Hypothalamus (tissue), 51 donors: ENCODE measurements at places on chromosomes 4 and X.

DNA sequence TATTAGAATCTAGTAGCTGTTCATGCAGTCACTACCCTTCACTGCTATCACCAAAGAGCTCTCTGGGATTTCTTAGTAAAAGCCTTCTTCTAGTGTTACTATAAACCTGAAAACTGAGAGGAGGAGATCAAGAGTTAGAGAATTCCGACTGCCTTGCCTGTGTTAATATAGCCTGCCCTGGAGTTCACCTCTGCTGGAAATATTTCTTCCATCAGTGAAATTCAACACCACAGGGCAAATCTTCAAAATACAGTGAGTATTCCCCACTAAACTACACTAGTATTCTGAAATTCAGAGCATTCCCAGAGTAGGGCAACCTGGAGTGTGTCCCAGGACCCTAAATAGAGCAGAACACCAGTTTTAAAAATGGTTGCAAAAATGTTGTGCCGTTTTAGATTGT, 301.1 kb downstream of the ARHGAP24 start:
- DNase-seq: no peak

DNA sequence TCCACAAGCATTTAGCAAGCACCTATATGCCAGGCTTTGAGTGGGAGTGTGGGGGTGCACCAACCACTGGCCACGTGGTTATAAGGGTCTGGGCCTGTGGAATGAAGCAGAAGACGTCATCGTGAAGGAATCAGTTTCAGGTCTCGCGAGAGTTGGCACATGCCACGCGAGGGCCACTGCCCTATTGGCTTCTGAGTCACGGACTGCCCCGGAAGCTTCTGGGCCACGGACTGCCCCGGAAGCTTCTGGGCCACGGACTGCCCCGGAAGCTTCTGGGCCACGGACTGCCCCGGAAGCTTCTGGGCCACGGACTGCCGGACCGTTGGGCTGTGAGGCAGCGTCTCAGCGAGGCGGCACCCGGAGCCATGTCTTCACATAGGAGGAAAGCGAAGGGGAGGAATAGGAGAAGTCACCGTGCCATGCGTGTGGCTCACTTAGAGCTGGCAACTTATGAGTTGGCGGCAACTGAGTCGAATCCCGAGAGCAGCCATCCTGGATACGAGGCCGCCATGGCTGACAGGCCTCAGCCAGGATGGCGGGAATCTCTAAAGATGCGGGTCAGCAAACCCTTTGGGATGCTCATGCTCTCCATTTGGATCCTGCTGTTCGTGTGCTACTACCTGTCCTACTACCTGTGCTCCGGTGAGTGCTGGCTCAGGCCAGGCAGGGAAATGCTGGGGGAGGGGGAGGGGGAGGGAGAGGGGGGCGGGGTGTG, at the start of gene FMR1NB:
TSS of gene FMR1NB (plus strand) at position 300 of the 715 bp plus-strand sequence. CDS start at position 366, 66 bp downstream.
- DNase-seq: no peak

GRCh38 chr4:111283066-111283677, 660.3 kb upstream of the PITX2 start:
- no peak for DNase-seq

DNA sequence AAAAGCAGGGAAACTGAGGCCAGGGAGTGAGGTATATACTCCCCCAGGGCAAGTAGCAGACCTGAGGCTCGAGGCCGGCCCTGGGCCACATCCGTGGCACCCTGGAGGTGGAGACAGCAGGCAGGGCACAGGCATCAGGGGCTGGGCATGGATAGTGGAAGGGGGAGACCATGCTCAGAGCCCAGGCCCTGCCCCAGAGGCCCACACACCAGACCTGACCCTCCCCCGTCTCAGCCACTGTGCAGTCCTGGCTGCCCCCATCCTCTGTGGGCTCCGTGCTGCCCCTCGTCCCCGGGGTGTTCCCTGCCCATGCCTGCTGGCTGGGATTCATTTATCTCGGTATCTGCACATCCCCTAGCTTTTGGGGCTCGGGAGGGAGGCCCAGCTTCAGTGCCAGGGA, 103.1 kb upstream of the NKX1-1 start:
- no peak for DNase-seq

DNA sequence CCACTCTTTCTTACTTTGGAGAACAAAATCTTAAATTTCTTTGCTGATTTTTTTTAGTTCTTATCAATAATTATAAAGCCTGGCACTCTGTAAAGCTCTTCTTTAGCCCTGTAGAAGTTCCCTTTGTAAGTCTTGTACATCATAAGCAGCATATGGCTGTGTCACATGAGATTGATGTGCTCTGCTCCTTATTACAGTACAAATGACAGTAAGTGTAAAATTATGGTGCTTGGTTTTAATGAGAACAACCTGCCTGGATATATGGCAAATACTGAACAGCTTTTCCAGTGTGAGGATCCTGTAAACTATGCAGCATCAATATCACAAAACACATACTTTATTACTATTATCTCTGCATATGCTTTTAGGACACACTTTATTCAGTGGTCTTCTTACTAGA, 145.9 kb upstream of the GNPDA2 start:
- no peak for DNase-seq

DNA sequence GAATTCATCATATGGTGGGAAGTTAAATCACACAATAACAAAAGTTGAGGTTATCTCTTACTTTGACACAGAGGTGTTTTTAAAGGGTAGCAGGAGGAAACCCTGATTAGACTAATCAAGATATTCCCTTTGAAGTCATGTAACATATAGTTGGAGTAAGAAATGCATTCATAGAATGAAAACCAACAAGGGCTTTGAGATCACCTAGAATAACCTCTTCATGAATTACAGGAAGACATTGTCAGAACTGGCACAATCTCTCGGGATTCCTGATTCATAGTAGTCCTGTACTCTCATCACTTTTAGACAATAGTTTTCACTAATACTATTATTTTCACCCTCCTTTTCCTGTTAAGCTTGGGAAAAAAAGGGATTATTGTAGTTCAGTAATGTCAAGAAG, 170.2 kb downstream of the PPP3CA start:
- DNase-seq: no peak

GRCh38 chr4:156309031-156309430, 355.4 kb upstream of the CTSO start:
- no peak for DNase-seq

- no peak for DNase-seq
Measured at GRCh38 chr4:61294936-61295335, 94.8 kb downstream of the ADGRL3 start.

- DNase-seq: no peak
Measured at GRCh38 chr4:14596904-14597303, 405.4 kb upstream of the CPEB2 start.

GRCh38 chr4:186069729-186070128, 773 bp downstream of the TLR3 start:
- no peak for DNase-seq

DNA sequence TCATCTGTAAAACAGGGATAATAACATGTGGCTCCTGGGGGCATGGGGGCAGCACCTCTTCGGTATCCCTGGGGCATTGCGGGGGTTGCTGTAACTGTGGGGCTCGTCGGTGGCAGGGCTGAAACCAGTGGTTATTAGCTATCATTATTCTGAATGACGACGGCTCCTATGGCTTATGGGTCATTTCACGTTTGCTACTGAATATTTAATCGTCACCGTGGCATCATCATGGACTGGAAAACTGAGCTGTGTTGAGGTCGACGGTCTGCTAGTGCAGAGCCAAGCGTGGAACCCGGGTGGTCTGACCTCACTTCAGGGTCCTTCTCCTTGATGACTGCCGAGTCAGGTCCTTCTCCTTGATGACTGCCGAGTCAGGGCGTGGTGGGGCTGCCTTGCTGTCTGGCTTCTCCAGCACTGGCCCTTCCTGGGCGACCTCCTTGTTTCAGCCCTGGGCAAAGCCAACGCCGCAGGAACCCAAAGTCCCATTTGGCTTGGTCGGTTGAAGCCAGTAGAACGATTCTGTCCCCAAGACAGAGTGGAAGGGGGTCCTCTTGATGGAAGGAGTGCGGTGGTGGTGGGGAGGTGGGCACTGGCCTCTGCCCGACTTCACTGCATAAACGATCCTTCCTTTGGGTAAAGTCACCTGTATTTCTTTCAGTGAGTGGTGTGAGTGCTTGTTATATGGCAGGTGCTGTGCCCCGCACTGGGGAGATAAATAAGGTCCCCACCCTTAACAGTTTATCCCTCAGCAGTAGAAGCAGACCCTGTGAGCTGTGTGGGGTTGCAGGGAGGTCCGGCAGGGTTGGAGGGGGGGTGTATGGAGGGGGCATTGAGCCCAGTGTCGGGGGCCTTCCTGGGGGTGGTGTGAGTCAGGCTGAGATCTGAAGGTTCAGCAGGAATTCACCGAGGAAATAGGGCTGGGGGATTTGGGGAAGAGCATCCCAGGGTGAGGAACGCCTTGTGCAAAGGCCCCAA, 40.8 kb downstream of the PSAPL1 start:
- no peak for DNase-seq

GRCh38 chr4:159177265-159178150, 74.6 kb downstream of the RAPGEF2 start:
- DNase-seq: no peak

DNA sequence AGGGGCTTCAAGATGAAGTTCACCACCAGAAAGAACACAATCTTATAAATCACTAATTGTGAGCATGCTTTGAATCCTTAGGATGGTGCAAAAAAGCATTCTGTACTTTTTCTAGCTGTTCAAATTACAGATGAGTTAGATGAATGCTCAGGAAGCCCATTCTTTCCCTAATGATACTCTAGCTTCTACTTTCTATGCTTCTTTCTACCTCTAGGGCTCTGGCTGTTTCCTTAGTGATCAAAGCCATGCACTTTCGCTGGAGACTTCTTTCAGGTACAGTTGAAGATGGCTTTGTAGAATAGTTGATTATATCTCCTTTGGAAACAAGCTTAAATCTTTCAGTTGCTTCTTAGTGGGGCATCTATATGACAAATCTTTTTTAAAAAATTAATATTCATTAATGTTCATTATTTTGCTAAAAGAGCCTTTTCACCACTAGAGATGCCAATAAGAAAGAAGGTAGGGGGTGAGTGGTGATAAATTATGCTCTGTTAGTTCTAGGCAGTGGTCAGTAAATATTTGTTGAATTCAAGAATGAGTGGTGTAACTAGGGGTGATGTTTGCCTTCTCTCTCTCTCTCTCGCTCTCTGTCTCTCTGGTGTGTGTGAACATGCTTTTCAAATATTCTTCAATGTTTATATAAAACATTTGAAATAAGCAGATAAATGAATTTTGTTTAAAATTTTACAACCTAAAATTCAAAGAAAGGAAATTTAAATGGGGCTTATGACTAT, 169.4 kb downstream of the GLUD2 start:
- no peak for DNase-seq

- no peak for DNase-seq
Measured at GRCh38 chr4:78599931-78600375, 48.4 kb downstream of the ANXA3 start.

DNA sequence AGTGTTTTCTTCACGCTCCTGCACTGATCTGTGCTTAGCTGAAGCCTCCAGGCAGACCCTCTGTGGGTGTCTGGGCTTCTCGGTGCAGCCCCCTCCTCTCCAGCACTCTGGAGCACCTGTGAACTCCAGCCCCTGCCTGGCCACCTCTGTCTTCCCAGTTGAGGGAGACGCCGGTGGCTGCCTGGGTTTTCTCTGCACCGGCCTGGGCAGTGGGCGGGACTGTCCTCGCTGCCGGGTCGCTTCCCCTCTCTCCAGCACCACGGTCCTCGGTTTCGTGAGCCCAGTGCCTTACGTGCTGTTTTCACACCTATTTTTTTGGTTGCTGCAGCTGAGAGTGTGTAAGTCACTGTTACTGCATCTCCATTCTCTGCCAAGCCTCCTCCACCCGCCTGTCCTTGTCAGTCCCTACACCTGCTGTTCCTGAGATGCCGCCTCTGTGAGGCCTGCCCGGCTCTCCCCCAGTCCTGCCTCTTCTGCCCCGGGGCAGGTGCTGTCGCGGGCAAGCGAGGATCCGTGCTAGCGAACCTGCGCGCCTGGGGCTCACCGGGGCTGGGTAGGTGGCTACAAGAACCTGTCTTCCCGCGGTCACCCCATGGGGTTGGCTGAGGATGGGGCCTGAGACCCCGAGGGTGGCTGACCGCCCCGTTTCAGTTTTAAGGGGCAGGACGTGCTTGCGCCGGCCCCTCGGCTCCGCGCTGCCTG, 2.4 kb upstream of the FGFRL1 start:
- no peak for DNase-seq

- no peak for DNase-seq
Measured at GRCh38 chrX:1932231-1932630, 317.4 kb downstream of the ASMT start.

DNA sequence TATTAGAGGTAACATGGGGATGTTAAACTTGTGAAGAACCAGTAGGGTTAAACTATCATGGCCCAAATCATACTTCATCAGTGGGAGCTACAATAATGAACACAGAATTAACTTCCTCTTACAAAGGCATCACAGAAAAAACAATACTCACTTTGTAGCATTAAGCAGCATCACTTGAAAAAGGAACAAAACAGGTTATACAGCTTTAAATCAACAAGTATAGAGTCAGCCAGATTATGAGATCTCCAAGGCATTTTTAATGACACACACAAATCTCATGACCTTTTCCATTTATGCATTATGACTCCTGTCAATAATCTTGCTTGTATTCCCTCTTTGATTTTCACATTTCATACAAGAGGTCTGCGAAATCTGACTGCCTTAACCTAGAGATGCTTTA, 18.3 kb downstream of the FBXL5 start:
- DNase-seq: no peak

GRCh38 chr4:2402941-2403340, 15.5 kb downstream of the ZFYVE28 start:
- no peak for DNase-seq

DNA sequence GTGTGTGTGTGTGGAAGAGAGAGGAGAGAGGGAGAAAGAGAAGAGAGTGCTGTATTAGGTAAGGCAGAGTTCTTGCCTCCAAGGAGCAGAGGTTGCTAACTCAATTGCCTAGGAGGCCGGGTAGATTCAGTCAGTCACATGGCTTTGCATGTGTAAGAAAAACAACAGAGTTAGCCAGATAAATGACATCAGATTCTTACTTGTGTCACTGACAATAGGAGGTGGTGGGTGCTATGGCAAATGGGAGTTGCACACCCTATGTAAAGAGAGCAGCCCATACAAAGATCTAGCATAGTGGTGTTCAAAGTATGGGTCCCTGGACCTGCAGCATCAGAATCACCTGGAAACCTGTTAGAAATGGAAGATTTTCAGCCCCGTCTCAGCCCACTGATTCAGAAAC, 14.4 kb upstream of the PGRMC2 start:
- DNase-seq: no peak

DNA sequence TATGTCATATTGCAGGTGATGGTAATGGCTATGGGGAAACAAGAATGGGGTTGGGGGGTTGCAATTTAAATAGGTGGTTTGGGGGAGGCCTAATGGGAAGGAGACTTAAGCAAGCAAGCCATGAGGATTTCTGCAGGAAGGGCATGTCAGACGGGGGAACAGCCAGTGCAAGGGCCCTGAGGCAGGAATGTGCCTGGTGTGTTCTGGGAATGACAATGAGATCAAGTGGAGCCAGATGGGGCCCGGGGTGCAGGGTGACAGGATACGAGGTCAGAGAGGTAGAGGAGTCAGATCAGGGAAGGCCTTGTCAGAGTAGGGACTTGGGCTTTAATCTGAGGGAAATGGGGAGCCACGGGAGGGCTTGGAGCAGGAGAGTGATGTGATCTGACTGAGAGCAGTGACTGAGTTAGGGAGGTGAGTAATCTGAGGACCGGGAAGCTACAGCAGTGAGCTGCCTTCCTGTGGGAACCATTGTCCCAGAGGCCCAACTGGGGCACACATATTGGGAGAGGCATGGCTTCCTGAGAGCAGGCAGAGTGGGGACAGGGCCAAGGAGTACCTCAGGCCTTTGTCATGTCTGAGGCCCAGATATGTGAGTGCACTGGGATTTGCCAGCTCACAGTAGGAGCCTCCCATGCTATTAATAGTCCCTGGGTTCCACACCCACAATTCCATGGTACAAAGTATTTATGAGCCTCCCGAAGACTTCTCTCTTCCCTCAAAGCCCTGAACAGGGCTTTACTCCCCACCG, 139.8 kb downstream of the BCOR start:
- DNase-seq: no peak
